ENCODE measurements at places on chromosomes 7 and 10.

- no peak for DNase-seq
Observed at GRCh38 chr7:116691664-116692063, 19.7 kb downstream of the MET start.

GRCh38 chr10:47137311-47137851, 162.6 kb upstream of the GDF10 start:
- no peak for DNase-seq

GRCh38 chr10:70087616-70088307, 35.1 kb downstream of the MACROH2A2 start:
- DNase-seq: no peak

GRCh38 chr7:29883462-29884398, 77.4 kb downstream of the WIPF3 start:
- no peak for DNase-seq
